GM04504 (cell line): ENCODE measurements at places on chromosomes 6 and 20.

DNA sequence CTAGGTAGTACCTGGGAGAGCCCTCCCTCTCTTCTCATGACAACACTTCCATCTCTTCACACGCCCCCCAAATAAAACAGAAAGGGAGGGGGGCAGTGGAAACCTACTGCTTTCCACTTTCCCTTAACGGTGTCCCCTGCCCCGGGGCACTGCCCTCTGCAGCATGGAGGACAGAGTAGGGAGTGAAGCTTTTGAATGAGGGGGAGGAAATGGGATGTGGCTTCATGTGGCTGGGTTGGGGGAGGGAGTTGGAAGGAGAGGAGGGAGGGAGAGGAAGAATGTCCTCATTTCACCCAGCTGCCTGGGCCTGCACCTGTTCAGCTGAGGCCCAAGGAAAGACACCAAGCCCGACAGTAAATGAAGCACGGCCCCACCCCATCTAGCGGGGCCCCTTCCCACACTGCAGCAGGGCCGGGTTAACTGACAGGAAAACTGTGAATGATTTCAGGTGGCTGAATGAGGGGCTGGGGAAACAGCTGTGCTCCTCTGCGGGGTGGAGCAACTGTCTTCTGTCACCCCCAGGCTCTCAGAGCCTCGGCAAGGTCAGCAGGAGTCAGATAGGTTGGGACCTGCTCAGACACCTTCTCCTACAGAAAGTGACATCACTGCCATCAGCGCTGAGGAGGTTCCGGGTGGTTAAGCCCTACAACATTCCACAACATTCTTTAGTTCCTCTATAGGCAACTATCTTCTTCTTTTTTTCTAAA lies 40.0 kb upstream of the TAF8 start:
- no peak for DNase-seq

GRCh38 chr6:136726837-136727557 lies 65.3 kb downstream of the MAP3K5 start:
- no peak for DNase-seq

GRCh38 chr20:32894026-32894483 lies 35.3 kb downstream of the EFCAB8 start:
- no peak for DNase-seq

DNA sequence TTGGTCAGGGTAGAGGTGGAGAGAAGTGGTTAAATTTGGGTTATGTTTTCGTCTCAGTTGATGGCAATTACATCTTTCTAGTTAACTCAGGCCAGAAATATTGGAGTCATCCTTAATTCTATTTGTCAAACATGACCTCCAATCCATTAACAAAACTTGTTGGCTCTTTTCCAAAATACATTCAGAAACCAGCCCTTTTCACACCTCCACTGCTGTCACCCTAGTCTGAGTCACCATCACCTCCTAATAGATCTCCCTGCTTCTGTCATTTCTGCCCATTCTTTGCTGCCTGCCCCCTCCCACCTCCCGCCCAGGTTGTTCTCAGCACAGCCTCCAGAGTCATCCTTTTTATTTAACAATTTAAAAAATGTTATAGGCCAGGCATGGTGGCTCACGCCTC lies 3.0 kb upstream of the ABCF1 start:
- DNase-seq: no peak

- no peak for DNase-seq
Observed at GRCh38 chr20:16018881-16019280, 554.4 kb downstream of the KIF16B start.

GRCh38 chr6:100281471-100281901 lies 183.2 kb downstream of the SIM1 start:
- no peak for DNase-seq

DNA sequence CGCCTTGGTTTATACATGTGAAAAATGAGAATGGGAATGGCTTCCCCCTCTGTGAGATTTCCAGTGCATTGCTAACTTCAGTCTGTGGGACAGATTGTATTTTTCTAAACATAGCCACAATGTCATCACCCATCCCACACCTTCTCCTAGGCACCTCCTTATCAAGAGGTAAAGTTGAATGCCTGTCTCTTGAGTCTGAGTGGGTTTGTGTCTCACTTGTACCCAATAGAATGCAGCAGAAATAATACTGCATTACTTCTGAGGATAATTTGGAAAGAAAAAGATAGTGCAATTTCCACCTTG lies 27.9 kb downstream of the RIN2 start:
- no peak for DNase-seq

DNA sequence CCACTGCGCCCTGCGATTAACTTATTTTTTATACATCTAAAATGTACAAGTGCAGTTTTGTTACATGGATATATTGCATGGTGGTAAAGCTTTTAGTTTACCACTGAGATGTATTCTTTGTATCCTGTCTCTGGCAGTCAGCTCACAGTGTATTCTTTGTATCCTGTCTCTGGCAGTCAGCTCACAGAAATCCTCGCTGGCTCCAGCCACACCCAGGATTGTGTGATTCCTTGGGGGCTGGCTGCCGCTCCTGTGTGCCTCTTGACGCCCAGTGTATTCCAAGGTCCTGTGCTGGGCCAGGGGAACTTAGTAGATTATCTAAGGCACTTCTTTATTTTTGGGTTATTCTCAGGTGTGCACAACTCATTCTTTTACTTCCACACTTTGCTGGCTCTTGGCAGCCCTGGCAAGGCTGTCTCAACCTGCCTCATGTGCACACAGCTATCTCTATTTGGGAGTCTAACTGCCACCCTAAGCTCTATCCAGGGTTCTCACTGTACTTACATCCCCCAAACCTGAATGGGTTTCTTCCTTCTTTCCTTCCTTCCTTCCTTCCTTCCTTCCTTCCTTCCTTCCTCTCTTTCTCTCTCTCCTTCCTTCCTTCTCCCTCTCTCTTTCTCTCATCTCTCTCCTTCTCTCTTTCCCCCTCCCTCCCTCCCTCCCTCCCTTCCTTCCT lies 12.4 kb upstream of the RNF24 start:
- no peak for DNase-seq

DNA sequence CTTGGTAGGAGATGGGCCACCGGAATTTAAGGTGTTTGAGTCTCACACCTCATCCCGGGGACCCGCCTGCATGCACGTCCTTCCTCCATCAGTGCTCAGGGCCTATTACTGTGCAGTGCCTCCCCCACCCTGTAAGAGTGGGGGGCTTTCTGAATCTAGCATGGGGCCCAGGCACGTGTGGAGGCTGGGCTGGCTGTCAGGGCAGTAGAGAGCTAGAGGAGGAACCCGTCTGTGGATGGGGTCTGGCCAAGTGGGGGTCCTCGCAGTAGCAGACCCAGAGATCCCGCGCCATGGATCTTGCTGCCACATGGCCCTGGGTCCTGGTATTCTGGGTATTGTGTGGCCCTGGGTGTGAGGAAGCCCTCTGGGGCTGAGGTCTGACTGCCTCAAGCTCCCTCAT lies 42.9 kb downstream of the SRC start:
- no peak for DNase-seq

GRCh38 chr6:137951064-137951597 lies 84.1 kb downstream of the TNFAIP3 start:
- DNase-seq: no peak

DNA sequence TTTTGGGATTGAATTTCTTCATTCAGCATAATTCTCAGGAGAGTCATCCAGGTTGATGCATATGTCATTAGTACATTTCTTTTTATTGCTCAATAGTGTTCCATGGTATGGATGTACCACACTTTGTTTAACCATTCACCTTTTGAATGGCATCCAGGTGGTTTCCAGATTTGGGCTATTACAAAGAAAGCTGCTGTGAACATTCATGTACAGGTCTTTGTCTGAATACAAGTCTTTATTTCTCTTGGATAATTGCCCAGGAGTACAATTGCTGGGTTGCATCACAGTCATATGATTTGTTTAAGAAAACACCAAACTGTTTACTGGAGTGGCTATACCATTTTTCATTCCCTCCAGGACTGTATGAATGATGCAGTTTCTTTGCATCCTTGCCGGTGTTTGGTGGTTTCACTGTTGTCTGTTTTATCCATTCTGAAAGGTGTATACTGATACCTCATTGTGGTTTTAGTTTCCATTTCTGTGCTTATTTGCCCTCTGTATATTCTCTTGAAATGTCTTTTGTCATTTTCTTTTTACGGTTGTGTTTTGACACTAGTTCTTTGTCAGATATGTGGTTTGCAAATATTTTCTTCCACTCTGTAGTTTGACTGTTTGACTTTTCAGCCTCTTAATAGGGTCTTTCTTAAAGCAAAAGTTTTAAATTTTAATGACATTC lies 8.8 kb downstream of the CDKAL1 start:
- no peak for DNase-seq

DNA sequence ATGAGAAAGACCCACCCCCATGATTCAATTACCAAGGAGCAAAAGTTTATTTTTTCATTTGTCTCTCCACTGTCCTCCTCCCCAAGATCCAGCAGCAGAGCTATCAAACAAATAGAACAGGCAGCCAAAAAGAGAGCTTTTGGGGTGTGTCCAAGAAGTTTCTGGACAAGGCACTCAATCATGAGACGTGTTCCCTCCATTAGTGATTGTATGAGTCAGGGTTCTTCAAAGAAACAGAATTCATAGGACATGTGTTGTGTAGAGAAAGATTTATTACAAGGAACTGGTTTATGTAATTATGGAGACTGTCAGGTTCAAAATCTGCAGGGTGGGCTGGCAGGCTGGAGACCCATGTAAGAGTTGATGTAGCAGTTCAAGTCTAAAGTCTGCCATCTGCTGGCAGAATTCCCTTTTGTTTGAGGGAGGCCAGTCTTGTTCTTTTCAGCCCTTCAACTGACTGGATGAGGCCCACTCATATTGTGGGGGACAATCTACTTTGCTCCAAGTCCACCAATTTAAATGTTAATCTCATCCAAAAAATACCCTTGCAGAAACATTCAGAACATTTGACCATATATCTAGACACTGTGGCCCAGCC lies 248.1 kb upstream of the OPRM1 start:
- no peak for DNase-seq

- DNase-seq: no peak
Observed at GRCh38 chr6:76881414-76881813, 581.9 kb downstream of the HTR1B start.

- DNase-seq: no peak
Observed at GRCh38 chr20:50172347-50173013, 18.1 kb upstream of the CEBPB start.

DNA sequence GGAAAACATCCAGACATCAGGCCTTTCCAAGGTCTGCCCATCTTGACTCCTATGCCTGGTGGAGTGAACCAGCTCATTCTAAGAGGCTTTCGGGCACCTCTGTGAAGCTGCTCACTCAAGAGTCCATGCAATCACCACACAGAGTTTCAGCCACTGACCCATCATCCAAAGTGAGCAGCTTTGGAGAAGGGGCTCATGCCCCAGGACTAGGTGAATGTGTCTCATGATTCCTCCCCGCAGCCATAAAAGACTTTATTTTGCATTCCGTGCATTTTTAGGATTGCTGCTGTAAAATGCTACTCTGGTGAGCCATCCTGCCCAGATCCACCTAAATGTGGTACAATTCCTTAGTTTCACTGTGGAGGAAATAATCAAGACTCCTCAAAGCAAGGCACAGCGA lies 44.5 kb upstream of the EZR start:
- DNase-seq: no peak

DNA sequence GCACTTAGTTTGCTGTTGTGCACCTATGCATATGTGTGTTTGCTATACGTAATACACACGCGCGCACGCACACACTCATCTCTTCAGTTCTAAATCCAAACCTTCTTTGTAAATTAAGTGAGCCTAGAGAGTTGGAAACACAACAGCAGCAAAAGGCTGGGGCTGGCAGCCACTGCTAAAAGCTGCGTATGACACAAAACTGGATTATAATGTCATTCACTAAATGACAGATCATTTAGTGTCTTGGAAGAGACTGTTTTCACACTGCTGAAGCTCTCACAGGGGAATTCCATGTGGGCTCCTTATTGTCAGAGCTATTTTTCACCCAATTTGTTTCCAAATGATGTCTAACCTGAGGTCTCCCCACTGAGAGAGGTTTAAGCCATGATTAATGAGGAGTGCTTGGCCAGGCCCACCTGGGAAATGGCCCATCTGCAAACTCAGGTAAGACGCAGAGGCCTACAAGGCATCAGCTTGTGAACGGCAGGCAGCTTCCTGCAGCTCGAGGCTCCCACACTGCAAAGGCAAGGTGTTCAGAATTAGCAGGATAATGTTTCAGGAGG lies 94.2 kb downstream of the OLIG3 start:
- DNase-seq: no peak

- DNase-seq: no peak
Observed at GRCh38 chr6:30557683-30557981, 537 bp downstream of the PRR3 start.

DNA sequence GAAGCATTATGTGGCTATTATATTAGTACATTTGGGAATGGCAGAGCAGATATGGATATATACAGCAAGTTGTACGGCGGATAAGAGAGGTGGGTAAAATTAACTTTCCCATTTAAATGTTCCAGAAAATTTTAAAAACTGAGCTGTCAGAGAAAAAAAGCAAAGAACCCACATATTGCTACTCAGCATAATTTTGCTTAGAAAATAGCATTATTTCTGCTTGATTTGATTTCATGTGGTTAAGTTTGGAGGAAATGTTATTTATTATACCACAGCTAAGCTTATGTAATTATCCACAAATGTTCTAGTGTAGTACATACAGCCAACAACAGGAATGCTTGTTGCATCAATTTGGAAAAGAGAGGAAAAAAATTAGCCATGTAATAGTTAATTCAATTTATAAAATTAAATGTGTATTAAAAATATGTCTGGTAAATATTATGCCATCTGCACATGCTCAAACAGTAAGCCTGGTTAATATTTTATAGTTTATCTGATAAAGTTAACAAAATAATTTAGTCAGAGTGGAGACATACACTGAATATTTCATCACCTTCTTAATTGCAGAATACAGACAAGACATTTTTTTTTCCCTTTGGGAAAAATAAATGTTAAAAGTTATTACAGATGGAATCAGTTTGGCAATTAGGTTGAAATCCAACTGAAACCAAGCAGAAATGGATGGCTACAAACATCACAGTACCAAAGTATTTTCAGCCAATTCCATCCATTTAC lies 172.1 kb upstream of the ID4 start:
- no peak for DNase-seq

GRCh38 chr6:15264902-15265761 lies 19.3 kb downstream of the JARID2 start:
- DNase-seq: peak; percentile 68

GRCh38 chr20:9099372-9099771 lies 30.5 kb downstream of the PLCB4 start:
- no peak for DNase-seq

GRCh38 chr20:52213995-52214394 lies 22.4 kb upstream of the ZFP64 start:
- no peak for DNase-seq

GRCh38 chr6:28537065-28537464 lies 11.4 kb downstream of the GPX5 start:
- no peak for DNase-seq

GRCh38 chr20:38032585-38033329 lies 499 bp downstream of the TTI1 start:
- no peak for DNase-seq

- no peak for DNase-seq
Observed at GRCh38 chr6:5020142-5020541, 16.3 kb upstream of the RPP40 start.

DNA sequence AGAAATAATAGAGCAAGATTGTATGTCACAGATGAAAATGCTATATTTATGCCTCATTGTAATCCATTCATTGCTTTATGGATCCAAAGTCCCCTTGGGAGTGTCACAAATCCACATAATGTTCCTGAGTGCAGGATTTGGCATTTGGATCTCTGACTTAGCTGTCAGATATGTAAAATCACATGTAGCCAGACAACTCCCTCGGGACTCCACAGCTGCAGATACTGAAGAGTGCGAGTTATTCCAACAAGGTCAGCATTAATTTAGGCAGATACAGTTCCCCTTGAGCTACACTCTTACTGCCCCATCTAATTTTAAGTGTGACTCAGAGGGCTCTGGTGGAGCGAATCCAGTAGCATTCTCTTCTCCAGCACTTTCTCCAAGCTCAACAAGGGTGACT lies 433.2 kb downstream of the CD83 start:
- DNase-seq: no peak
